ENCODE measurements at places on chromosomes 1 and 21.

- DNase-seq: no peak
These were observed 26.1 kb downstream of the PADI6 start for GRCh38 chr1:17397910-17398695.

DNA sequence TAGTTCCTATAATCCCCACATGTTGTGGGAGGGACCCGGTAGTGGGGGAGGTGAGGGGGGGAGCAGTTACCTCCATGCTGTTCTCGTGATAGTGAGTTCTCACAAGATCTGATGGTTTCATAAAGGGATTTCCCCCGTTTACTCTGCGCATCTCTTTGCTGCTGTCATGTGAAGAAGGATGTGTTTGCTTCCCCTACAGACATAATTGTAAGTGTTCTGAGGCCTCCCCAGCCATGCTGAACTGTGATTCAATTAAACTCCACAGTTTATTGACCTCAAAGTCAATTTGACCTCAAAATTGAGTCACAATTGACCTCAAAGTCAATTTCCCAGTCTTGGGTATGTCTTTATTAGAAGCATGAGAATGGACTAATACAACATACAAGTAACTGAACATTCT is 19.7 kb downstream of the DPH5 start:
- no peak for DNase-seq

DNA sequence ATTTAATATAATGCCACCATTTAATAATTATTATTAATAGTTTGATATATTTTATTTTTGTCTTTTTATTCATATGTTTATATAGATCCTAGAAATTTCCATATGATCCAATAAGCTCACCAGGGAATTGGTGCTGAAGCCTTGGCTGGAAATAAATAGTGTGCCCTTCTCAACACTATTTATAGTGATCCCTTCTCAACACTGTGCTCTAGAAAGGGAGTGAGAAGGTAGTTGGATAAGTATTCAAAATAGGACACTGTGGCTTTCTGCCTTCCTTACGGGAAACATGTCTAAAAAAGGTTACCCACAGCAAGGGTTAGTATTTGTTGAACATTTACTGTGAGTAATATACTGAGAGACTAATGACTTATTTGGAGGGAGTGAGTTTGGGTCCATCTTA is 496.1 kb downstream of the NEGR1 start:
- DNase-seq: no peak

DNA sequence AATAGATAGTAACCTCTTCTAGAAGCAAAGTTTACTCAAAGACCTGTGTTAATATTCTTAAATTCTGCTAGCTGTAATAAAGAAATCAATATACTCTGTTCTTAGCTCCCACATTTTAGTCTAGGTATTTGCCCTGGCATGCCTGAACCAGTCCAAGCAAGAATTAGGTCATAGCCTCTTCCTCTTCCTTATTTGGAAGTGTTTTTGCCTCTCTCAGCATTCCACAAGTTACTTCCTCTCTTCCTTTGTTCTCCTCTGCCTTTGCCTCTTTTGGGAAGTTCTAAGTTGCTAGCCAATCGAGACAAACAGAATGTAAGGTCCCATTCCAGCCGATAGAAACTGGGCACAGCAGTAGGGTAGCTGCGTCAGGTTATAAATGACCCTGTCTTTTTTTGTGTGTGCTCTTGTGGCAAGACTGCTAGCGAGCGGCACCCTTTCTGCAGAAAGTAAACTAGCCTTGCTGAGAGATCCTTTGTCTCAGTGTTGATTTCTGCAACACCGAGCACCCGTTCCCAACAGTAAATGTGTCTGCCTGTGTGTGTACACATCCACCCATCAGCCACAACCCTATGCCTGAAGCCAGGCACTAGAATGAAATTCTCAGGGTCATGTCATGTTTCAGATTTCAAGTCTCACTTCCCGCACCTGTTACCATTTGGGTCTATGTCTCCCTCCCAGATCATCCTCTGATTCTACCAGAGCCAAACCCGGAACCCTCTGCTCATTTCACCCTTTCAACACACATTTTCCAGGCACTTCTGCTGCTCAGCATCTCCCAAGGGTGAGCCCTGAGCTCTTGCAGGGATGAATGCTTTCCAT is 37.5 kb downstream of the LRRC3 start:
- no peak for DNase-seq

DNA sequence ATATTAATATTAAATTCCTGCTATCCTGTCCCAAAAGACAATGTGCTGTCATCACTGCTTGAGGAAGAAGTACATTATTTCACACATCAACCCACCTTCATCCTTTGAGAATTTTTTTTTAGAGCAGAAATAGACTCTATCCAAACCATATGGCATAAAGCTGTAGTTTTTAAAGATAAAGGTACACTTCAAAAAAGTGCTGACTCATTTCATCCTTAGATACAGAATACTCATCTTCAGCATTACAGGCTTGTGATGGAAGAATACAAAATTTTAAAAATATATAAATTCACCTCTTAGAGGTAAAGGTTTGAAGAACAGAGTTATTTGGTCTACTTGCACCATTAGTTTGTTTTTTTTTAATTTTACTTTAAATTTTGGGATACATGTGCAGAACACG is 126.7 kb upstream of the ERG start:
- no peak for DNase-seq

DNA sequence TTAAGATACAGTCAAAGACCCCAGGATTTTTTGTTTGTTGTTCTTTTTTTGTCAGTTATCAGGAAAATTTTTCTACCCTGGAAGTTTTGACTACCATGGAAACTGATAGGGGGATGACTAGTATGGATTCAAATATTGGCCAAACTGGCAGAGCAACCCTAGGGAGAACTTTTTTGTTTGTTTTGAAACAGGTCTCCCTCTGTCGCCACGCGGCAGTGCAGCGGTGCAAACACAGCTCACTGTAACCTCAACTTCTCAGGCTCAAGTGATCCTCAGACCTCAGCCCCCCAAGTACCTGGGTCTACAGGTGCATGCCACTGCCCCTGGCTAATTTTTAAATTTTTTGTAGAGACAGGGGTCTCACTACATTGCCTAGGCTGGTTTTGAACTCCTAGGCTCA is 46.6 kb downstream of the TOR3A start:
- DNase-seq: no peak

DNA sequence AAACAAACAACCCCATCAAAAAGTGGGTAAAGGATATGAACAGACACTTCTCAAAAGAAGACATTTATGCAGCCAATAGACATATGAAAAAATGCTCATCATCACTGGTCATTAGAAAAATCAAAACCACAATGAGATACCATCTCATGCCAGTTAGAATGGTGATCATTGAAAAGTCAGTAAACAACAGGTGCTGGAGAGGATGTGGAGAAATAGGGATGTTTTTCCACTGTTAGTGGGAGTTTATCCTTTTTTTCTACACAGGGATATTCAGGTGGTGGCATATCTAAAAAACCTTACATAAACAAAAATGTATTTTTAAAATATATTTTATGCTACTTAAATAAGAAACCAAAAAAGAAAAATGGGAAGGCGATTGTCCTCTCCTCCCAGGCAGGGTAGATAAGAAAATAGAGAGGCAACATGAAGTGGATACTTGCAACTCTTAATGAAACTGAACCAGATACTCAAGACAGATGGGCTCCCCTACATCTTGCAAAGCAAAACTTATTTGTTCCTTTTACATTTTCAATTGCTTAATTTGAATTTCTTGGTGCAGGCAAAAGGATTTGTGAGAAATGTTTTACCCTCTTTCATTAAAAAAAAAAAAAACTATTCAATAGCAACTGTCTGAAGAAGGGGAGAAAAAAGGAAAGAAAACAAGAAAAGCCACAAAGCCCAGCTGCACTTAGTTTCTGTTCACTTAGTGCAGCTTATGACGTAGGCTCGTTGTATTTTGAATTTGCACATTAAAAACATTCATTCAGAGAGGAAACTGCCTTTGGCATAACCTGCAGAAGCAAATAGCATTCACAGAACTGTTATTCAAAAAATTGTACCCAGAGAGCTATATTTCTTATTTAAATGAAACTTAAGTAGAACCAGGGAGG is 36.9 kb upstream of the RGS1 start:
- DNase-seq: no peak

DNA sequence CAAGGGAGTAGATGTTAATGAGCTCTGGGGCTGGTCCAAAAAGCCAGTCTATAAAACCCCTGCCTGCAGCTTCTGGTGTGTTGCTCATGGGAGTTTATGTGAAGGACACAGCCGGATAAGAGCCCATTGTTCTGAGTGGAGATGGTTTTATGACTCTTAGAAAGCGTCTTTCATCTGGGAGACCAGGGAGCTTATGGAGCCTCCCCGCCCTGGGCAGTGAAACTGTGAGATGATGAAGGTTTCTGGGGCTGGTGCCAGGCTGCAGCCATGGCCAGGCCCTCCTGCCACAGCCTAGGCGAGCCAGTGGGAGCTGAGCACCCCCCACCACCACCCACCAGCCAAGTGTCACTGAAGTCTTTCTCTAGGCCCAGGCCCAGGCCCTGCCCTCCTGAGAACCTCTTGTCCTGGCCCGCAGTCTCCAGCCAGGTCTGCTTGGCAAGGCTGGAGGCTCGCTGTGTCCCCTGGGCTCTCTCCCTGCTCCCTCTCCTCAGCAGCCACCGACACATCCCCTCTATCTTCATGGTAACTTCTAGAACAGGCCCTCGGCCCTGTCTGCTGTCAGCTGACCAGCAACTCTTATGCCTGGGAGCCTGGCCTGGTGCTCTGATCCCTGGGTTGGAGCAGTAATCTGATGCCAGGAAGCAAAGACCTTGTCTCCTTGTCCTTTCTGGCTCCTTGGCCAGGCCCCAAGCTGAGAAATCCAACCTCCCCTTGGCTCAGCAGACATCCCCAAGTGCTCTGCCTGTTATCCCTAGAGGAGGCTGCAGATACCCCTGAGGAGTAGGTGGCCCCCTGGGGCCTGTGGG is 7.6 kb upstream of the ARHGEF10L start:
- DNase-seq: no peak

DNA sequence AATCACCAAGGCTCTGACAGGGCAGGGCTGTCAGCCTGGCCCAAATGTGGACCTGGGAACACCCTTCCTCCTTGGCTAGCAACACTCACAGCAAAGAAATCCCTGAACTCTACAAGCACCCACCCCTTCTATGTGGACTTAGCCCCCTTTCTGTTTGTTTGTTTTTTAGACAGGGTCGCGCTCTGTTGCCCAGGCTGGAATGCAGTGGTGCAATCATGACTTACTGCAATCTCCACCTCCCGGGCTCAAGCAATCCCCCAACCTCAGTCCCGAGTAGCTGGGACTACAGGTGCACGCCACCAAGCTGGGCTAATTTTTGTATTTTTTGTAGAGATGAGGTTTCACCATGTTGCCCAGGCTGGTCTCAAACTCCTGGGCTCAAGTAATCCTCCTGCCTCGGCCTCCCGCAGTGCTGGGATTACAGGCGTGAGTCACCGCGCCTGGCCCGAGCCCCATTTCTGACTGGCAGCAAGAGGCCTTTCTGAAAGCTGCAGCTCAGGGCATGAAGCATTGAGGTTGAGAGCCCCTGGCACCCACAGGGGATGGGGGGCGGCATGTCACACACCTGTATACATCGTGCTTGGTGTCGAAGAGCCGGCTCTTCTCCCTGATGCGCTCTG is 16.2 kb downstream of the RIPK4 start:
- DNase-seq: no peak

DNA sequence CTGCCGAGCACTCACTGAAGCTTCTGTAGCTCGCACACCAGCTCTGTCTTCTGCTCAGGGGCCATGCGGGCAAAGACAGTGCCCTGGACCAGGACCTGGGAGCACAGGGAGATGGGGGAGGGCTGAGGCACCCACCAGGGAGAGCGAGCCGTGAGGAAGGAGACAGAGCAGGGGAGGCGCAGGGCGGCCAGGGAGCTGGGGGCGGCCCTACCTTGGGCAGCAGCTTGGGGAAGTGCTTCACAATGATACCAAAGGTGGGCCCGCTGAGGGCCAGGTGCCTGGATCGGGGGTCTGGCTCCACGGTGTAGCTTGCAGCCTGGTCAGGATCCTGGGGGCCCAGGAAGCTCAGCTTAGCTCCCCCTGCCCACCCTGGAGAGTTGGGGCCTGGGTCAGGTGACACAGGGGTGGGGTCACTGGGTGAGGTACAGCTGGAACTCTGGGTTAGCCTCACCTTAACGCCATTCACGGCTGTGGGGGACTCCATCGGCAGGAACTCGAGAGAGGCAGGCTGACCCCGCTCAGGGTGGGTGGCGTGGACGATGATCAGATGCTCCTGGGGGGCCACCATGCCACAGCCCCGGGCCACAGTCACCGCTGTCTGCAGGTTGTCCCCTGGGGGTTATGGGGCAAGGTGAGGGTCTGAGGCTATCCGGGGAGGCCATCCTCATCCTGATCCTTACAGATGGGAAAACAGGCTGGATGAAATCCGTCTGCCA is 9.4 kb upstream of the MFAP2 start:
- DNase-seq: no peak

GRCh38 chr1:220690140-220691052 is at the start of gene C1orf115:
Gene C1orf115, plus strand, starts transcription at chr1:220690363. Its CDS starts 40 bp downstream, at chr1:220690403.
- DNase-seq: no peak

- no peak for DNase-seq
These were observed 8.4 kb downstream of the ARMH1 start for GRCh38 chr1:44682883-44683265.

DNA sequence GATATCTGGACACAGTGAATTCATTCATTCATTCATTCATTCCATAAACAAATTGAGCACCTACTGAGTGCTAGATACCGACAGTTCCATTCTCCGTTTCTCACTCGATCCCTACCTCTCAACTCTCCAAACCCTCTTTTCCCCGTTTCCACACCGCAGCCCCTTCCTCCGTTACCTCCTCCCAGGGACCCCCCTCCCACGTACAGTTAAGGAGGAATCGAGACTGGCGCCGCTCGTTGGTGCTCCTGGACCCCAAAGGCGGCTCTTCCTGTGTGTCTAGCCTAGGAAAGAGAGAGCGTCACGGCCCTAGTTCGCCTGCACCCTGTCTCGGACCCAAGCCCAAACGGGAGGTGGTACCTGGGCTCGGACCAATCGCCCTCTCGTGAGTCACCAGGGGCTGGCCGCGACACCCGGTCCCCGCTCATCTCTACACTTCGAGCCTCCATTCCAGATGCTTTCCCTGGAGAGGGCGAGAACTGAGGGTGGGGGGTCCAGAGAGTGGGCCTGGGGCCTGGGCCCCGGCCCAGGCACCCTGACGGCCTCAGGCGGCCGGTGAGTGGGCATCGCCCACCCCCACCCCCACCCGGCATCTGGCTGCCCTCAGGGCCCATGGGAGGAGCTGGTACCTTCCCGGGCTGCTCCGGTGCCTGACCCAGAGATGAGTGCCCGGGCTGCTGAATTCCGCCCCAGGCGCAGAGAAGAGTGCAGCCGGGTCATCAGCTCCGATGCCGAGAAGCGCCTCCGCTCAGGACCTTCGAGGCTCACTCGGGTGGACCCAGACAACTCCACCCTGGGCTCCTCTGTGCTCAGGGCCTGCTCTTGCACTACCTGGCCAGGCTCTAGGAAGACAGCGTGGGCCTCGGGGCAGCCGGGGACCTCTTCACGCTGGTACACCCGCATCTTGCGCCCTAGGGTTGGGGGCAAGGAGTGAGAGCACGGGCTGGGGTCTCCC is 4.9 kb downstream of the ARHGEF19 start:
- no peak for DNase-seq

- DNase-seq: no peak
These were observed 69.8 kb downstream of the TBX15 start for GRCh38 chr1:118918230-118918939.

GRCh38 chr1:112855152-112855828 is 100.7 kb downstream of the SLC16A1 start:
- no peak for DNase-seq

- DNase-seq: no peak
These were observed 14.4 kb downstream of the CCDC190 start for GRCh38 chr1:162846256-162847212.

Measured in GM04503 (cell line).